ENCODE measurements at places on chromosomes 1 and 21.
A peak's percentile ranks its signal among the peaks of the same experiment; 100 is the strongest.

DNA sequence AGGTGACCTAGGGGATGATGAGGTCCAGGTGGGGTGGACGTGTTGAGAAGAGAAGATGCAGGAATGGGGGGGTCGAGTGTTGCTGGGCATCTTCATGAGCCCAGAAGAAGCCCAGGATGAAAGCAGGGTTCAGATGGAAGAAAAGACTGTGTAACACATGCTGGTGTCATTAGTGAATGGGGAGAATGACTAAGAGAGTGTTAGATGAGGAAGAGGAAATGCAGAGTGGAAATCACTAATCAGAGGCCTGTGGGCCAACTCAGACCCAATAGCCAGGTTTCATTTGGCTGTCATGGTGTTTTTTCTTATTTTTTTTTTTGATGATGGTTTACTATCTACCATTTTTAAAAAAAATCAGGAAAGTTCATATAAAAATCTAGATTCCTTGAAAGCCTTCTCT, 180.8 kb upstream of the CAMK1G start:
- DNase-seq: no peak

- DNase-seq: peak; percentile 47
These were observed 124.7 kb upstream of the ZBTB40 start for GRCh38 chr1:22326931-22327330.

- peak; percentile 57 for DNase-seq
These were observed at the start of gene WNT9A for GRCh38 chr1:227947676-227948492. Gene WNT9A (minus strand): TSS chr1:227947932. CDS start chr1:227947887, 45 bp downstream.

- no peak for DNase-seq
These were observed 66.2 kb upstream of the S1PR1 start for GRCh38 chr1:101170506-101171050.

DNA sequence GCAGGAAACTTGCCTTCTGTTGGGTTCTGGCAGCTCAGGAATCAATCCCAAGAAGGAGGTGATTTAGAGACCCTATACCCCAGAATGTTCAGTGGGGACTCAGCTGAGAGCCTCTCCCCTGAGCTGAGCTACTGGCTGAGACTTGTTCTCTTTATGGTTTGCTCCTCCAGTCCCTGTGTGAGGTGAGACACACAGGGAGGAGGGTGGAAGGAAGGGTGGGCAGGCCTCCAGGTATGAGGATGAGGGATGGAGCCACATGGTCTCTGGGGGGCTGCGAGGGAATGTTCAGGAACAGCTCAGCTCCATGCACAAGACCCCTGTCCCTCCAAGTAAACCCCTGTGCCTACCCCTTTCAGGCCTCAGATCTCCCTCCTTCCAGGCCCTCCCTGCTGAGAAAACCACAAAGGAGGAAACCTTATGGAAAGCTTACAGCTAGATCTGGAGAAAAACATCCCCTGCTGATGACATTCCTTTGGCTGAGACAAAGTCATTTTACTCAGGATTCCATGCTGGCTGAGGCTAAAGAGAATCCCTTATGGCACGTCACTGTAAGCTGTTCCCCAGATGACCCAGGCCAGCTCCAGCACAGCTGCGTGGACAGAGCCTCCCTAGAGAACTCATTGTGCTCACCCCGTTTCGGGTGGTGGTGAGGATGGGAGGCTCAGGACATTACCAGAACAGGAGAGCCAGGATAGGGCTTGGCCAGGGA, 91.5 kb upstream of the IPO9 start:
- DNase-seq: no peak

- no peak for DNase-seq
These were observed 283.1 kb downstream of the HLX start for GRCh38 chr1:221162352-221162751.

GRCh38 chr1:158101455-158101854, 79.2 kb upstream of the CD1D start:
- no peak for DNase-seq

- DNase-seq: peak; percentile 29
These were observed 130.9 kb downstream of the DMRTB1 start for GRCh38 chr1:53590104-53590503.

- peak; percentile 41 for DNase-seq
These were observed 143.2 kb upstream of the EDN2 start for GRCh38 chr1:41627491-41628280.

DNA sequence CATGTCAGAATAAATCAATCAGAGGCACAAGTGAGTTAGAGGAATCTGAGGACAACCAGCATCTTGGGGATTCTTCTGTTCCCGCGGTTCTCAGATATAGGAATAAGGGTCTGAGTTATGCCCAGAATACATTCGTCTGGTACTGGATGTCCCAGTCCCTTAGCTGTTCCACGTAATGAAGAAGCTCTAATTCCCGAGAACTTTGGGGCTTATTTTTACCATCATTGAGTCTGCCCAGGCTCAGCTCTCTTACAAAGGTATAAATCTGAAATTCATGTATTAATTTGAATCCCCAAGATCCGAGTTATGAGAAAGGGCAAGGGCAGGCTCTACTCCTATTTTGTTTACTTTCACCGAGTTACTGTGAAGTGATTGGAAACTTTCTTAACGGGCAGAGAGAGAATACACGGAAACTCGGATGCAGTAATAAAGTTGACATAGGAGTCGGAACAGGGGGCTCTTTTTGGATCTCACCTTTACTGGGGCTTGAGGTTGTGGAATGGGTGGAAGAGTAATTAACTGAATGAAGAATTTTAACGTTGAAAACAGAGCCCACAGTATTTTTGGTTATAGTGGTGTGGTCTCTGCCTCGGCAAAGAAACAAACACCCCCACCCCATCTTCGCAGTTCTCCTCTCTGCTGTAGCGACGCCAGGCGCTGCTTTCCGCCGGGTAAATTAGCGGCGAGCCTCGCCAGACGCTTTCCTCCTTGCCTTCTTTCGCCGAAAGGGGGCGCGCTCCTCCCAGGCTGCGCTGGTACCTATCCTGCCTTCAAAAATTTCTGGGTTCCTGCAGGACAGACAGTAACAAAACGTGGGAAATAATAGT, 7.1 kb downstream of the PRRX1 start:
- DNase-seq: no peak

- DNase-seq: no peak
These were observed 48.7 kb upstream of the DNAH14 start for GRCh38 chr1:224880593-224881307.

DNA sequence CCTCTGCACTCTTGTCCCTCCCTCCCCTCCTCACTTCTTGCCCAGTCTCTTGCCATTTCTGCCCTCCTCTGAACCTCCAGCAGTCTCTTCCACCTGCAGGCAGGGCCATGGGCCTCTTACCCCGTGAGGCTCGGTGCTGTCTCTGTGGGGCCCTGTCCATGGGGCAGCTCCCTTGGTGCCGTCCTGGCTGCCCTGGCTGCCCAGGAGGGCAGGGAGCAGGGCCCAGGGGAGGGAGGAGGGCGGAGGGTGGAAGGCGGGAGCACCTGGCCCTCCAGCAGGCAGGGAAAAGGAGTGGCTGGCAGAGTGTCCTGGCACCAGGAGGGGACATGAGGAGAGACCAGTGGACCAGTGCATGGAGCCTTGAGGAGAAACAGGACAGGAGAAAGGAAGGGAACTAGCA, at the start of gene RORC:
TSS of gene RORC (minus strand) at position 198 of the 400 bp plus-strand sequence. CDS start at position 160, 38 bp downstream.
- no peak for DNase-seq

DNA sequence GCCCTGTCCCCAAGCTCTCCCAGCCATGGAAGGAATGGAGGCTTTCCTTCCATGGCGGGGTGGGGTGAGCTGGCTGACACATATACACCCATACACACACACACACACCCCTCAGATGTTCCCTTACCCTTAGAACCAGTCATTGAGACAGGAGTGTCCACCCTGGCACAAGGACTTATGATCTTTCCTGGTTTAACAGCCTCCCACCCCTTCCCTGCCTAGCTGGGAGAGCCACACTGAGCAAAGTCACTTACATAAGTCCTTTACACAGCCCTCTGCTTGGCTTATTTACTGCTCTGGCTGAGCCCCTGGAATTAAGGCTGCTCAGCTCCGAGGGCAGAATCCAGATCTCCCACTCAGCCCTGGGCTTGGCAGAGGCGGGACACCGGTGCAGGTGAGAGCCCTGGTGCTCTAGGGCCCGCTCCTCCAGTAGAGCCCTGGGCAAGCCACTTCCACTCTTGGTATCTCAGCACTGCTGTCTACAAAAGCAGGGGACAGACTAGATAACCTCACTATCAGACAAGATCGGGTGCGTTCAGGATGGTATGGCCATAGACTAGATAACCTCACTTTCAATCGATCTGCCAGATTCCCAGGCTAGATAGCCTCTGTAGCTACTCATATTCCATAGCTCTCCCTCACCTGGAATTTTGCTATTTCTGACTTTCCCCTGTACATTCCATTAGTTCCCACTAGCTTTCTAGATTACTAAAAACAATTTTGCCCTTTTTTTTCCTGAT, 16.7 kb downstream of the SLC6A9 start:
- DNase-seq: no peak

DNA sequence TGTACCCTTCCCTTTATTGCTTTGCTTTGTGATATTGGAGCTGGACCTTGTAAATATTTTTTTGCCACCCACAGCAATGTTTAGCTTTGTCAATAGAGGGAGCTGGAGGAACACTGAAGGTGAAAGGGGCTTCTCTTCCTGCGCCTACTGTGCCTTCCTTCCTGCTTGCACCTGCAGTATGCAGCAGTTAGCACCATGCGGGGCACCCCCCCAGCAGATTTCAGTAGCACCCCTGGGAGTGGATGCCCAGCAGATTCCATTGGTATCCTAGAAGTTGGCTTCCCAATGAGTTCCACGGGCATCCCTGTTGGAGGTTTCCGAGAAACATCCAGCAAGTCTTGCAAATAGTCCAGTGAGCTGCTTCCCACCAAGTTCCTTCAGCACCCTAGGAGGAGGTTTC, 25.6 kb downstream of the S100A10 start:
- no peak for DNase-seq

GRCh38 chr1:3717715-3718601, 34.3 kb upstream of the CCDC27 start:
- no peak for DNase-seq

GRCh38 chr21:43339668-43340067, 87.3 kb downstream of the SIK1 start:
- no peak for DNase-seq

- DNase-seq: no peak
These were observed 60.2 kb downstream of the SKI start for GRCh38 chr1:2288311-2288710.

GRCh38 chr1:101276818-101277217, 40.0 kb downstream of the S1PR1 start:
- DNase-seq: no peak

DNA sequence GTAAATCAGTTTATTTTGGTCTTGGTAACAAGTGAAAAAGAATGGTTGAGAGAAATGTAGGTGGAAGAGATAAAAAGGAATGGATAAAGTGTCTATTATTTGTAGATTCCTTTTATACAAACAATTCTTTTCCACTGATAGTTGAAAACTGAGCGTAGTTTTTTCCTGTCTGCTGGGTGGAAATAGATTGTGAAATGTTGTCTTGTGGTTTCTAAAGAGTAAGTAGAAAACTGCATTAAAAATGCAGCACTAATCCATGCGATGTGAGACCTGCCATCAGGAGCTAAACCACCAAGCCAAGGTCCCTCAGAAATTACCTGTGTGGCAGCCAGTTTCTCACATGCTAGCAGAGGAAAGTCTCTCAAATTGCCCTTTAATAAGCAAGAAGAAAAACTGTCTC, 103.2 kb upstream of the SLC44A3 start:
- DNase-seq: no peak

Data from chondrocyte (in vitro differentiated cells).